Right atrium auricular region (tissue), 2 donors: ENCODE measurements at places on chromosomes 7 and 10.

GRCh38 chr10:111531690-111532089 lies 454.9 kb downstream of the ADRA2A start:
- no peak for DNase-seq

DNA sequence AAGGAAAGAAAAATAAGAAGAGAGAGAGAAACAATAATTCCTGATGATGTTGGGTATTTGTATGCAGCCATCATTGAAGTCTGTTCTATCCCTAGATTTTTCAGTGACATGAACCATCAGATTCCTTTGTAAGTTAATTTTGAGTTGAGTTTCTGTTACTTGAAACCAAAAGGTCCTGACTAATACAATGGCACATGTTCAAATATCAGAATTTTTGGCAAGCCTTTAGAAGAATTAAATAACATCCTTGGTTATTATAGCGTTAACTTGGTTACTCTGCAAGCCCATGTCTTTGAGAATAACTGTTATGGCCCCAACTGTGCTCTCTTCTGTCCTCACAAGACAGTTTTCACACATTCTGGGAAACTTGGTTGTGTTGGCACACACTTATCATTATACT lies 66.5 kb downstream of the SYPL1 start:
- DNase-seq, result no peak

DNA sequence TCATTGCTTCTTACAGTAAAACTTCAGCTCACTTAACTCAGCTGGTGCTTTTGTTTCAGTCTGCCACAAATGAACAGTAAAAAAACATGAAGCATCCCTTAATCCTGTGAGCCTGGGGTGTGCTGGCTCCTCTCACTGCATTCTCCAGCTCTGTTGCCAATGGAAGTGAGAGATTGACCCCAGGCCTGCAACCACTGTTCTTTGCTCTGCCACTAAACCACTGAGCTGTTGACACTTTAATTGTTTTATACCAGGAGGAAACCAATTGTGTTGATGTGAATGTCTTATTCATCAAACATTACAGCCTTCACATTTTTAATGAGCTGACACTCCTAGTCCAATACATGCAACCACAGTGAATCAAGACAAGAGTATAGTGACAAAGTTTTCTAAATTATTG lies 69.4 kb upstream of the FZD1 start:
- DNase-seq, result no peak

DNA sequence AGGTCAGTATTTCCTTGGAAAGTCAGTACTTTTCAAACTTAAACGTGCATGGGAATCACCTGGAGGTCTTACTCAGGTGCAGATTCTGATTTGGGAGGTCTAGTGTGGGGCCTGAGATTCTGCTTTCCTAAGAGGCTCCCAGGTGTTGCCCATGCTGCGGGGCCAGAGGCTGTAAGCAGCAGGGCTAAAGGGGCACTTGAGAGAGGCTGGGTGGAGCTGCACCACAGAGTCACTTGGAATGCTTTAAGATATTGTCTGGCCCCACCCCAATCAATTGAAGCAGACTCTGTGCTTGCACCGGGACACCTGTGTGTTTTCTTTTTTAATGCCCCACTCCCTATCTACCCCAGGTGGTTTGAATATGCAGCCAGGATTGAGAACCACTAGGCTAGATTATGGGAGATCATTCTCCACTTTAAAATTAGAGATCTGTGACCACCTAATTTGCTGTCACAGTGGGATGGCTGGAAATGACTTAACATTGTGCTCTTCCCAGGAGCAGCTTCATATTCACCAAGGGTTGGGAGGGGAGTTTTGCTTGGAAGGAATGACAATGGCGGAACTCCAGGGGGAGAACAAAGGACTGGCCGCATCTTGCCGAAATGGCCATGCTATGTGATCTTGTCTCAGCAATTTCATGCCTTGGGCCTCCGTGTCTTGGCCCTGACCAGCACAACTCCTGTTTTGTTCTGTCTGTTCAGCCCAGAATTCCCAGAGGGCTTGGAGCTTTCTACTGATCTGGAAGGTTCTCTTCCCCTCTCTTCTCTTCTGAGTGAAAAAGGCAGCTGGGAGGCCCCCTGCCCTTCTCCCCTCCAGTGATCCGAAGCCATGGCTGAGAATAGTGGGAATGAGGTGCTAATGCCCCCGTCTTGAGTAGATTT lies 80.2 kb downstream of the FAM241B start:
- DNase-seq, result no peak

DNA sequence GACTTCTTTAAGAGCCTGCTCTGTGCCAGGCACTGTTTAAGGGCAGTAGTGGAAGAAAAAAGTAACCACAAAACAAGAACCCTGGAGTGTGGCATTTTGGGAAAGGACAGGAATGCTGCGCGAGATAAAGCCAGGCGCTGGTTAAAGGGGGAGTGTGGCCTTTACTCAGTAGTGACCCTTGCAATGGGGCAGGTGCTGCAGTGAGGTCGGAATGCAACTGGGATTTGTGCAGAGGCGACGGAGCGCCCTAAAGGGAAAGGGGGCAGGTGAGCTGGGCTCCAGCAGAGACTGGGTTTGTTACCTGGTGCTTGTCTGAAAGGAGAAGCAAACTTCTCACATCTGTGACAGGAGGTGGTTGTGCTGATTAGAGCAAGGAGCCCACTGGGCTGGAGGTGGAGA lies 263.6 kb downstream of the ACTR3B start:
- DNase-seq, result no peak

DNA sequence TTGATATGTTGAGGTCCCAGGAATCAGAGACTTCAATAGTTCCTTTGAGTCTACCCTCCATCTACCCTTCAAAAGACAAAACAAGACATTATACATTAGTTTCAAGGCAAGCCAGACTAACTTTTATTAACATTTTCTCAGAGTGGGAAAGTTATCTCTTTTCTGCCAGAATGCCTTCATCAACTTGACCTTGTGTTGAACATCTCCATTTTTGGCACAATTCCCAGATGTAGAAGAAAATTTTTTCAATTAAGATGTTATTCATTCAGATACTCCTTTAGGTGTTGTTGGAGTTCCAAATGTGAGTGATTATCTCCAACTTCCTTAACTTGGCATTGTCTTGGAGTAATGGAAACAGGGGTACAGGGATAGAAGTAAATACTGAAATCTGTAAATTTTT lies 59.1 kb downstream of the NRF1 start:
- DNase-seq, result no peak

- DNase-seq, result no peak
Observed at GRCh38 chr7:69803699-69804516, 205.6 kb downstream of the AUTS2 start.

- no peak for DNase-seq
Observed at GRCh38 chr7:105990727-105991453, 27.8 kb downstream of the CDHR3 start.
